Fibroblast of villous mesenchyme (primary cell): ENCODE measurements at places on chromosomes 6 and 20. TPM values are rescaled to one million over a fixed set of nuclear protein-coding genes. Genes with fewer than 3 reads are reported as not detected.

Gene BNIP5
- not detected in 2 replicates for total RNA-seq

Gene SAMD5
- total RNA-seq = under 0.01 TPM in 2 replicates

Gene FILIP1
- 0.32 and 0.43 TPM in 2 replicates for total RNA-seq

DNA sequence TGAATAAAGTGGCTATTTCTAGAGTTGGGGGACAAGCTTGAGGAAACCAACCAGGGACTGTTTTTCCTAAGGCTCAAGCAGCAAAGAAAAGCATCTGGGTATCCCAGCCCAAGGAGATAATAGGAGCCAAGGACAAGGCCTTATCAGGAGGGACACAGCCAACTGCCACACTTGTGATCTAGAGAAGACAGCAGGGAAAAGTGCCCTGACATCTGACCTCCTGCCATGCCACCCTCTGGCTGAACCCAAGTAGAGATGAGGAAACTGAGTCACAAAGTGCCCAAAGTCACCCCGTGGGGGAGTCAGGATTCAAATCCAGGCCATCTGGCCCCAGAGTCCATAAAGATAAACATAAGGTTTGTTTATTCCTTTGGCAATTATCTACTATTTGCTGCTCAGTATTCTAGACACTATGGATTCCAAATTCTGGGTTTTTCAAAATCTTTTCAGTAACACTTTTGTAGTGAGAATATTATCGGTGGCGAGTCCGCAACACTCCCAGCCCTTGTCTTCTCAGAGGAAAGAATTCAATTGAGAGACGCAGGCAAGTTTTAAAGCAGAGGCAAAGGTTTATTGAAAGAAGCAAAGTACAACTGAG, 3.5 kb upstream of the LBP start:
- no peak for DNase-seq

DNA sequence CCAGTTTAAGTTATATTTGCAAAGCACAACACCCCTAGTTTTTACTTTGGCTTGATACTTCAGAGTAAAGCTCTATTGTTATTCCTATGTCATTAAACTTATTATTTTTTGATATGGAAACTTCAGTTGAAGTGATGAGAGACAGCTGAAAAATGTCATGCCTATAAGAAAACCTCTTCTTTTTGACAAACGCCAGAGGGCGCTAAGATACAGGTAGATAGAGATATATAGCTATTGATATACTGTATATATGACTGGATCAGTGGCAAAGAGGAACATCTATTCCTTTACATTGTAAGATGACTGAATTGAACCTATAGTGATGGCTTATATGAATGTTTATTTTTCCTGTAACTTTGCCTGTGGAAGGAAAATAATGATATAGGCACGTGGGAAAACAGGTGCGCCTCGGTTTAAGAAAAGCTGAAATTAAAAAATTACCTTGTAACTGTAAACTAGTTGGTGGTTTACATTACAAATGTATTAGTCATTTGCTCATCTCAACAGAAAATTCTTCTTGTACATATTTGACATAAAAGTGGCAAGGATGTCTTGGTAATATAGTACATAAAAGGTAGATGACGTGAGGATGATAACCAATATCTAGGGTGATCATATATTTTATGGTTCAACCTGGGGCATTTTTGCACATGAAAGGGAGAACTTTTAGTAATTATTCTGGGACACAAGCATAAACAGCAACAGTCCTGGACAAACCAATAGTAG, 74.1 kb downstream of the LAMA4 start:
- peak; percentile 91 for DNase-seq

DNA sequence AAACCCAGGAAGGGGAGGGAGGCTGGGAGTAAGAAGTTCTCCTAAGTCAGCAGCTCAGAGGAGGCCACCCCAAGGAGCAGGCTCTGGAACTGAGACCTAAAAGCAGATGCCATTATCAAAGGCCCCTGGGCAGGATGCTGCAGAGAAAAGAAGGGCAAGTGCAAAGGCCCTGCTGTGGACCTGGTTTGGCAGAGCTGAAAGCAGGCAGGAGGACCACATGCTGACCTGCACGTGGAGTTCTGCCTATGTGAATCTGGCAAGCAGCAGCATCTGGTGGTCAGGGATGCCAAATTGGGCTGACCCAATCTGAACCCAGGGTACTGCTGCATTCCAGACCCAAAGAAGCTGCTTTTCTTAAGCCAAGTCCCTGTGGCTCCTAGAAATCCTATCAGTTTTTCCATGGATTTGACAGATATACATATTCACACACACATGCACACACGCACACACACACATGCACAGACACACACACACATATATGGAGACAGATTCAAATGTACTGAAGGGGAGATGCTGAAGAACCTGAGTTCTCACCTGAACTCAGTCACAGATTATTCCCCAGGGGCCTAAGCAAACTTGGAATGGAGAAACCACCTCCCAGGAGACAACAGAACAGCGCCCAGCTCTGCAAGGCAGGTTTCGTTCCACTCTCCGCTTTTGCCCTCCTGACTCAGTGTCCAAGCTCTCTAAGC, 119.9 kb downstream of the FOXA2 start:
- no peak for DNase-seq

DNA sequence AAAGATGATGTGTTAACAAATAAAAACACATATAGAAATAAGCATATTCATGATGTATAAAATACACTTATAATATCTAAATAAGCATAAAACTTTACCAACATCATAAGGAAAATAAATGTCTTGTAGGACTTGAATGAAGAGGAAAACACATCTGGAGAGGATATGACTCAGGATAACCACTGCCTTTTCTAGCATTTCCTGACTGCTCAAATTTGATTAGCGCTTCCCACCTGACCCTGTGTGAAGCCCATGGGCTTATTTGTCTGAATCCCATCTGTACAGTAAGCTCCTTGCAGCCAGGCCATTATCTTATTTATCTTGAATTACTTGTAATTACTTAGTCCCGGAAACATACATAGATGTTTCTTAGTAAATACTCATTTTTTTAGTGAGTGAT, 608.6 kb downstream of the COL12A1 start:
- peak; percentile 37 for DNase-seq

DNA sequence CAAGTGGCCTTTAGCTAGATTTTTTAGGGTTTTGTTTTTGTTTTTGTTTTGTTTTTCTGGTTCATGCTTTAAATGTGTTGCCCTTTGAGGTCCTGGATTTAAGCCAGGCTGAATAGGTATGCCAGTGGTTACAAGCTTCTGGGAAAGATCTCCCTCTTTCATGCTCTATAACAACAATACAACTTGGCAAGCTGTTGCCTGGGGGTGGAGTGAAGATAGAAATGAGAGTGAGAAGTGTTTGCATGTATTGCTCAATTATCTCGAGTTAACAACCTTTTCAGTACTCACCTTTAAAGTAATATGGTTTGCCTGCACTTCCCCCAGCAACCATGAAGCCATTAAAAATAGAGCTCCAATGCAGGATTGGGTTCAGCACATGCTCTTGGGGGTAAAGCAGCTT, 19.2 kb upstream of the HAO1 start:
- DNase-seq = no peak

DNA sequence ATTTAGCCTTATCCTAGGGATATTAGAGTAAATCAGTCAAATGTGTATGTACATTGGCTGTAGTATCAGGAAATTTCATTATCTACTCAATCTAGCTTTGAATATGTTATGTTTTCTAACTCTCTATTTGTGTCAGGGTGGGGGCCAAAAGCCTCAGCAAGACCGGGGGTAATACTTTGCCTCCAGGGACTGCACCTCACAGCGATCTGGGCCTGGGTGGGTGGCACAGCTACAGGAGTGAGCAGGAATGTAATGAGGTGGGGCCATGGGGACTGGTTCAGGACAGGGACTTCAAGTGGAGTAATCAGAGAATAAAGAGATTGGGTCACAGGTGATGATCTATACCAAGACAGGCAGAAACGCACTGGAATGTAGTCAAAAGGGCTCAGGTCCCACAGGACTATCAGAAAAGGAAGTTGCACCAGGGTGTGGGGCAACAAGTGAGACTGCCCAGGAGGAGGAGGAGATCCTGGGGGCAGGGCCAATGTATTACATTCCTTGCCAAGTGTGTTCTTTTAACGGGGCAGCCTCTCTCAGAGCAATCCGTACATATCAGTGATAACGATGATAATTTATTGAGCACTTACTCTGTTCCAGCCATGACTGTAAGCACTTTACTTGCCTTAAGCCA, 54.0 kb downstream of the PIGU start:
- no peak for DNase-seq

DNA sequence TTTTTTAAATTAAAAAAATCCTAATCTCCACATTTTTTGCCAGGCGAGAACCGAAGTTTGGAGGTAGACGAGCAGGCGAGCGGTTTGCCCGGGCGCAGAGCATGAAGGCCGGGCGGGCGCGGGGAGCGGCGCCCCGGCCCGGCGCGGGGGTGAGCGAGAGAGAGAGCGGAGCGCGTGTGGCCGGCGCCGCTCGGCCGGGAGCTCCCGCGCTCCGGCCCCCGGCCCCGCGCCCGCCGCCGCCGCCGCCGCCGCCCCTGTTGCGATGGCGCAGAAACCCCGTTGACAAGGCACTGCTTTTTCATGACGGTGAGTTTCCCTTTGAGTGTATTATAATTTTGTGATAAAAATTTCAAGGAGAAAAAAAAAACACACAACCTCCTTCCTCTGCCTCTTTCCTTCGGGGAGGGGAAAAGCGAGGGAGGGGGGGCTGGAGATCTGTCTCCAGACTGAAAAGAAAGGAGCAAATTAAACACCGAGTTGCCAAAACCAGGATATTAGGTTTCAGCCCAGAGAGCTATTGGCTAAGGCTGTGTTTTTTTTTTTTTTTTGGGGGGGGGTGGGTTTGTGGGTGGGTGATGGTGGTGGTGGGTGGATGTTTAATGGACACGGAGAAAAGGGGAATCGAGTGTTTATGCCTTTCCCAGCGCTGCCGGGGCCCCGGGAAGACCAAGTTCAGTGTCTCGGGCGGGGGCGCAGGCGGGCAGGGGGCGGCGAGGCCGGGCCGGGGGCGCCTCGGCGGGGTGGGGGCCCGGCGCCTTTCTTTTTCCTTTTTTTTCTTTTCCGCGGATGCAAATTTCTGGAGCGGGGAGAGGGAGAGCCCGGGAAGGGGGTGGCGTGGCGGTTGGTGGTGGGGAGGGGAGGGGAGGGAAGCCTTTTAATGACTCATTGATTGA, at the start of gene BICRAL:
Gene BICRAL, plus strand, starts transcription at position 257 of the 893 bp plus-strand sequence. CDS start 39,971 bp downstream, outside the sequence.
- DNase-seq = peak; percentile 88

DNA sequence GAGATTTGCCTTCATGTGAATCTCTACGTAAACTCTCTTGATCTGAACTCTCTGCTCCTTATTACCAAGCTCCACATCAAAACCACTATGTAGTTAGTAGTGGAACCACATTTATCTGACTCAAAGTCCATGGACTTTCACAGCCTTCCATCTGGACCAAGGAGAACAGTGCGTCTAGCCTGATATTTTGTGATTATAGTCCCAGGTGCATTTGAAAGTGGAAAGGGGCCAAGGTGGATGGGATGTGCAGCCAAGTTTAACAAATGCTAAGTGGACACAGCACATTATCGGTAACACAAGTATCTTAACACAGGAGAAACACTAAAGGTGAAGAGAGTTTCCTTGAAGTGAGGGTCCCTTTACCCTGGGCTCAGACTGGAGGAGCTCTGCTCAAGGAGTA, 281.2 kb upstream of the SGK1 start:
- no peak for DNase-seq

- DNase-seq = no peak
These were observed 30.4 kb downstream of the SLC2A4RG start for GRCh38 chr20:63769891-63770474.
